ENCODE measurements at places on chromosomes 1 and 21.

GRCh38 chr1:47280142-47280541, 33.8 kb downstream of the STIL start:
- DNase-seq, result no peak

GRCh38 chr1:54959241-54959640, 21.2 kb upstream of the TMEM61 start:
- no peak for DNase-seq

DNA sequence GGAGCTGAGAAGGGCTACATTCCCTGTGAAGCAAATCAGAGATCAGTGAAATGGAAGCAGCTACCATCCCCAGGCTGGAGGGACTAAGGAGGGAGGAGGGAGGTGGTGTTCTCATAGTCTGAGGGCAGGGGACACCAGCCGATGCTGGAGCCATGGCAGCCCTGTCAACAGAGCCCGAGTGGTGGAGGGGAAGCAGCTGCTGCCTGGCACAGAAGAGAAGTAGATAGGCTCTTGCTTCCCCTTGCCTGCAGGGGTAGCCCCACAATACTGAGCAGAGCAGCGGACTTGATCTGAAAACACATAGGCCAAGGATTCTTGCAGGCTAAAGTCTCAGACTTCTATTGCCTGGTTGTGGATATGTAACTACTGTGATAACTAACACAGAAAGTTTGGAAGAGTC, 255.1 kb downstream of the FGGY start:
- no peak for DNase-seq

GRCh38 chr1:157095091-157095490, 4.5 kb downstream of the ETV3L start:
- no peak for DNase-seq

DNA sequence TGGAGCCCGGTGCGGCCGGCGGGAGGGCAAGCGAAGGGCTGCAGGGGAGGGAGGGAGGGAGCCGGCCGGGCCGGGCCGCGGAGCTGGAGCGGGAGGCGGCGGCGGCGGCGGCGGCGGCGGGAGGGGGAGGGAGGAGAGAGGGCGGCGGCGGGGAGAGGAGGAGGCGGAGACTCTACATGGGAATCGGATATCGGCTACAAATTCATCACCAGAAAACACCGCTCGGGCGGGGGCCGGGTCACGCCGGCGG, at the start of gene AKT3:
TSS of gene AKT3 (minus strand) at position 42 of the 250 bp plus-strand sequence. CDS start 7,073 bp downstream, outside the sequence.
- peak; percentile 90 for DNase-seq
